ENCODE measurements at places on chromosomes 7 and 10. TPM values are rescaled to one million over a fixed set of nuclear protein-coding genes. Genes with fewer than 3 reads are reported as not detected.

The AGR3 gene
- not detected for total RNA-seq

The ZNF775 gene
- 2.7 TPM for total RNA-seq

The SPDYE8 gene
- not detected for total RNA-seq

The ABCB1 gene
- total RNA-seq = 0.67 TPM

The ARHGEF5 gene
- total RNA-seq = 141 TPM

The PCLO gene
- total RNA-seq = 1.4 TPM

The CPXM2 gene
- 7.0 TPM for total RNA-seq

The LRIT1 gene
- total RNA-seq = not detected

The OPALIN gene
- not detected for total RNA-seq

DNA sequence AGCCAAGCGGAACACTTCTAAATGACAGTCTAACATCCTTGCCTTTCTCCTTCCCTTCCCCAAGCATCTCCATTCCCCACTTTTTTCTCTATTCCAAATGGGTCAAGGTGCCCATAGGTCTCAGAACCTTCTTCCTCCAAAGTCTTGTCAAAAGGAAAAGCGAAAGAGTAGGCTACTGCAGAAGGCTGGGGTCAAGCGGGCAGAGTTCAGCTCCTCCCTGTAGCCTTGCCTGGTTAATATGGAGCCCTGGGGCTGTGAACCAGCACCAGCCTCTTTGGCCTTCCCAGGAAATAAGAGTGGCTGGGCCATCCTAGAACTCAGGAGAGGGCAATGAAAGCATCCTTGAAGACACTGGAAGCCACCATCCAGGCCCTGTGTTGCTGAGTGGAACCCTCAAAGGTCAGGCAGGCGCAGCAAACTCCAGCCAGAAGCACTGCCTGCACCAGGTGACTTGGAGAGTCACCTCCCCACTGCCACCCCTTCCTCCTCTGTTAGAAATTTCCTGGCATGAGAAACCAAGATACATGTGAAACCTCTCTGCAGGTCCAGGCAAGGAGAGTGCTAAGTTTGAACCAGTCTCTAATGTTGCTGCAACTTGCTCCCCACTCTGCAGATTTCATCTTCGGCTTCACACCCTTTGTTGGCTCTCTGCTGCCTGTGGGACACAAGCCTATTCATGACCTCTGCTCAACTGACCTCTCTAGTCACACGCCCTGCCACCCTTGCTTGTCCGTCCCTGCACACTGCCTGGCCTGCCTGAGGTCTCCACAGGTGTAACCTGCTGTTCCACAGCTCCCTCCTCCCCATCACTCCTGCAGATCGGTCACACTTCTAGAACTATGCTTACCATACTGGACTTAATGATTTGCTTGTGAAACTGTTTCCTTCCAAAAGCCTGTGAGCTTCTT lies 74.9 kb downstream of the SH3PXD2A start:
- peak; percentile 58 for DNase-seq

DNA sequence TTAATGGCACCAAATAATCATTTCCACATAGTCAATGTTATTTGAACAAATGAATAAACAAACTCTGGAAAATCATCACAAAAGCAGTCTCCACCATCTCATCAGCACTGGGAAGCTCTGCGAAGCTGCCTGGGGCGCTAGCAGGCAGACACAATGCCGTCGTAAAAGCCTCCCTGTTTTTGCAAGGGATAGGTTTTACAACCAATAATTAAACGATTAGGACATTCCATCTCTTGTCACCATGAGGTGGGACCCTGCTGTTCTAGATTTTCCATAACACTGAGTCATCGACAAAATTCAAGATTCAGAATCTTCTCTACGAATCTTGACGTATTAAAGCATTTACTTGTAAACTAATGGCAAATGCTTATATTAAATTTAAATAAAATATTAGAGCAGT lies 172.8 kb upstream of the AKR1E2 start:
- no peak for DNase-seq

GRCh38 chr10:87865241-87865881 lies 1.9 kb downstream of the PTEN start:
- no peak for DNase-seq

- DNase-seq = no peak
Observed at GRCh38 chr10:19316204-19316870, 267.7 kb downstream of the MALRD1 start.

DNA sequence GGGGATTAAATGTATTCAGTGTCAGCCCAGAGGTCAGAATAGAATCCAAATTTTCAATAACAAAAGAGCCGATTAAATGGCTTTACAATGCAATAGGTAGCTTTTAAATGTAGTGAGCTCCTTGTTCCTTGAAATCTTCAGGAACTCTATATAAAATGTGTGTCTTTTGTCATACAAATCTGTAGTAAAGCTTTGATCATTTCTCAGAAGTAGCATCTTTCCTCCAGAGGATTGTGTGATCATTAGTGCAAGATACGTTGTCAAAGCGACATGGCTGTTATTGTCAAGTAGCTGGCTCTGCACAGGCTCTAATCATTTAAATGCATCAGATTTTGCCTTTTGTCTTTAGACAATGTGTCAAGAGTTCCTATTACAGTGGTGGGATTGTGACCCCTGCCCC lies 116.1 kb upstream of the NAMPT start:
- DNase-seq = no peak

DNA sequence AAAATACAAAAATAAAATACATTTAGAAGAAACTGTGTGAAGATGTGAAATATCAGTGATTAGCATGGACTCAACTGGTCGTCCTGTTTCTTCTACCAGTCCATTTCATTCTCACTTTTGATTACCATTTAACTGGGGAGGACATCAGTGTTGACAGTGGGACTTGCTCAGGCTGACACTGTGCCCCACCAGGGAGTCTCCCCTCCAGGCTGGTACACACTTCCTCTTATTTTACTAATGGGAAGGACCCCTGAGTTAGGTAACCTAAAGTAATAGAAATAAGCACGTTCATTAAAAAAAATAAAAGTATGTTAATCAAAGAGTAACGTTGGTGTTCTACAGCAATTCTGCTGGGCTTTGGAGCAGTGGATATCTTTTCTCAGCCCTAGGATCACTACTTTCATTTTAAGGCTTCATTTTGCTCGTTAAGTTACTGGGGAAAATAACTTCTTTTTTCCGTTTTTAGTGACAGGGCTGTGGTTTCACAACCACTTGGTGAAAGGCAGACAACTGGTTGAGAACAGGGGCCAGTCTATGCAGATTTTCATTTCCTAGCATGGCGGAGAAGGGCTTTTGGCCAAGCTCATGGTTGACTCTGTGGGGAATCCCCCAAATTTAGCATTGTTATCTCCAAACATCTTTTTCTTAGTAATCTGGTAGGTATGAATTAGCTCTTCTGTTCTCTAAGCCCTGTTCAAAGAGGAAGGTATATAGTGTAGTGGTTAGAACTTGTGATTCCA lies 2.1 kb downstream of the SNX10 start:
- DNase-seq = no peak

GRCh38 chr7:1103009-1103788 lies 15.3 kb downstream of the GPER1 start:
- DNase-seq = no peak

DNA sequence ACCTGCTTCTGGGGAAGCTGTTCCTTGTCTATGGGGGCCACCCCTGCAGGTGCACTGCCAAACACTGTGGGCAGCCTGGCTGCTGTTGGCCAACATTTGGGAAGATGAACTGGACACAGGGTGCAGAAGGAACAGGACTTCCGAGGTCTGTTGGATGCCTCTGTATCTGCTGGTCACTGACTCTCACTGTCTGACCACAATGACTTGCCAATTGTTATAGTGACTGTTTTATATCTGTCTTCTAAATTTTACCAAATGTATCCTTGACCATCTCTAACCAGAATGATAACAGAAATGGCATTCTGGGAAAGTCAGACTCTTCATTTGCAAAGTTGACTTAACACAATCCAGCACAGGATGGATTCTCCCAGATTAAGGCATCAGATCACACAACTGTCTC lies 214.0 kb upstream of the PRSS58 start:
- peak; percentile 46 for DNase-seq

GRCh38 chr7:139618482-139619366 lies 95.2 kb downstream of the CLEC2L start:
- no peak for DNase-seq

DNA sequence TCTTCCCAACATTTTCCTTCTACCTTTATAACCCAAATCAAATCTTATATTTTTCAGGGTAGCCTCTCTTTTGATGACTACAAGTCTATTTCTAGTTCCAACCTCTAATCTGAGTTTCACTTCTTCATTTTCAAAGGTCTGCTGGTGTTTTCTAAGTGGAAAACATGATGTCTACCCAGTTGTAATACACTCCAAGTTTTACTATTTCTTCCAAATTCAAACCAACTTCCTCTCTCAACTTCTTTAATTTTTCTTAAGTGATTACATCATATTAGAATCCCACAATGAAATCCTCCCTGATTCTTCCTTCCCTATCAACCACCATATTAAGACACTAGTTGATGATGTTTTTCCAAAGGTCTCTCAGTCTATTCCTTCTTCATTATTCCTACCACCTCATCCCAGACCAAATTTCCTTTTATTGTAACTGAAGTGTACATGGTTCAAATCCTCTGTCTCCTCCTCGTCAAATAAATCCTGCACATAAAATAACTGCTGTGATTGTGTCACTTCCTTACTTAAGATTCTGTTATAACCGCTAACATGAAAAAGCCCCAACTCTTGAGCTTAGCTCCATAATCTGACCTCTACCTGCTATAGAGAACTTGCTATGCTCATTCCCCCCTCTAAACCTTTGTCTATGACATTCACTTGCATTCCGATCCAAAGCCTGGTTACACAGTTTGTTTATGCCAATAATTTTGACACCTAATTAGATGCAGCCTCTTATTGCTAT lies 12.7 kb downstream of the TAS2R38 start:
- no peak for DNase-seq

GRCh38 chr10:110794808-110795207 lies 76.9 kb upstream of the PDCD4 start:
- no peak for DNase-seq

- no peak for DNase-seq
Observed at GRCh38 chr7:42027521-42027920, 209.5 kb downstream of the GLI3 start.

DNA sequence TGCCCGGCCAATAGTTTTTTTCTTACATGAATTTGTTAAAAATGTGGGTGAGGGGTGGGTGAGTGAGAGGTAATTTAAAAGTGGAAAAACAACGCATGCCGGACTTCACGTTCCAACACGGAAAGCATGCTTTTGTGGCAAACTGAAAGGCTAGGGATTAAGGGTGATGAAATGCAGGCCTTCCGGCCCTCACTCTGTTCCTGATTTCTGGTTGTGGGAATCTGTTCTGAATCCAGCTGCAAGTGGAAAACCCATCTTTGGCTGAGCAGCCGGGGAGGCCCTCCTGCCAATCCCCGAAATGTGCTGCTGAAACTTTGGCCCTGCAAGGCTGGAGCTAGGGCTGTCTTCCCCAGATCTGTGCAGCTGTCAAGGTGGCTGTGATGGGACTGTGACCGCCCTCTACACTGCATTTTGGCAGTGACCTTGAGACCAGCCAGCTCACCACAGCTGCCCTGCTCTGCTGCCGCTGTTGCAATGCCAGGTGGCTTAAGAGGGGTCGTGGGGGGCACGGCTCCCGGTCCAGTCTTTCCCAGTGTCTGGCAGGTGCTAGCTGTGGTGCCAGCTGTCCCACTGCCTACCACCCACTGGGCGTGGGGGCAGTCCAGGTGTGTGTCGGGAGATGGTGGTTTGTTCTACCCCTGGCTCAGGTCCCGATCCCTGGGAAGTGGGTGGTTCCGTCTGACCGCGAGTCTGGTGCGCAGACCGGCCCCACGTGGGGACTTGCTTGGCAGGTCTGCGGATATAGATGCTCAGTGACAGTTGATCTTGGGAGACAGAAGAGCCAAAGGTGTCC lies 39.0 kb downstream of the TET1 start:
- DNase-seq = peak; percentile 87

- no peak for DNase-seq
Observed at GRCh38 chr7:30181736-30182522, 47.1 kb downstream of the MTURN start.

DNA sequence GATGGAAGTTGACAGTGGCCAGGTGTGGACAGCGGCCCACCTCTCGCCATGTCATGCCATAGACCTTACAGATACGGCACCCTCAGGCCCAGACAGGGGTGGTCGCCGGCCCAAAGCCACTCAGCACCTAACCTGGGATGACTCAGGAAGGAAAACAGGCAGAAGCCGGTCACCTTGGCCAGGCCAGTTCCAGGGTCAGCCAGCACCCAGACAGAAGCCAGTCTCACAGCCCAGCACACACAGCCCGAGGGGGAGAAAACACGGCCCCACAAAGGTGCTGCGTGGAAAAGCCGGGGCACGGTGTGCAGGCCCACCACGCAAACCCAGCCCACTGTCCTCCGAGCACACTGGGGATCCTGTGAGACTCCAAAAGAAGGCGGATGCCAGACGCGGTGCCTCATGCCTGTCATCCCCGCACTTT lies 95.2 kb upstream of the DNAAF5 start:
- DNase-seq = no peak

GRCh38 chr7:573933-574381 lies 54.3 kb upstream of the PDGFA start:
- DNase-seq = no peak

DNA sequence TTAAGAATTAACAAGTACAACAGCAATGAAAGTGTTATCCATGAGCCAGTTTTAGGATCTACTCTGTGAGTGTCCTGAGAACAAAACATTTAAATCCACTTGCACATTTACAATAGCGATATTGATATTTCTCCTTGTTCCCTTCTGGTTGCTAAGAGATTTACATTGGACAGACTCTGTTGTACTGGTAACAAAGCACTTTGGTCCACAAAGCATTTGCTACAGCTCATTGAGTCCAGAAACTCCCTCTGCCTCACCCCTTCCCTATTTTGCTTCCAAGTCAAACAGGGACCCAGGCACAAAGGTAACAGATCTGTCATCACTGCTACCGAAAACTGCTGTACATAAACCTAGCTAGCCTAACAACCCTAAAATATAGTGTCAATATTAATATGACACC lies 2.1 kb downstream of the ANK3 start:
- DNase-seq = no peak

DNA sequence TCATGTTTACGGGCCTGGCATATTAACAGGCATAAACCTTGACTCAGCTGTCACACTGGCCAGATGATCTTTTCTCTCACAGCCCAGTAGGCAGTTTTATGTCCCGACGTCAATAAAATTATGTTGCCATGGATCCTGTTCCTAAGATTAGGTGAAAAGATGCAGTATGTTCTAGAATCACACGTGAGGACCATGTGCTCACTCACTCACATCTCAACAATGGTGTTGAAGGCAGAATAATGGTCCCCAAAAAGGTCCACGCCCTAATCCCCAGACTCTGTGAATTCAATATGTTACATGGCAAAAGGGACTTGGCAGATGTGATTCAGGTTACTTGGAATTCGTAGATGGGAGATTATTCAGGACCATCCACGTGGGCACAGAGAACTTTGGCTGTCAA lies 3.5 kb downstream of the DOCK1 start:
- no peak for DNase-seq

DNA sequence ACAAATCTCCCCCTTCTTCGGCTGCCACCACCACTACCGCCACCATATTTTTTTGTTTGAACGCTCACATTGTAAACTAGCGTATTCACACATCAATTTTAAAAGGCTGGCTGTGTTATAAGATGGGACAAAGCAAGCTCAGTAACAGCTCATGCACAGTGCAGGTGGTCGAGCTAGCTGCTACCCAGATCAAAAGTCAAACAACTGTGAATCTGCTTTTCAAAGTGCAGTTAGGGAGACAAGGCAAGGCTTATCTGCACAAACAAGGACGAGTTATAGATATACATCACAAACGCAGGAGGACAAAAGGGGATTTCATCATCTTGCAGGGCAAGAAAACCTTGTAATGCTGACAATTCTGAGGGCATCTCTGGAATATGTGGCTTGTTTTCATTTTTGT lies 231.6 kb downstream of the VTI1A start:
- DNase-seq = no peak

- no peak for DNase-seq
Observed at GRCh38 chr7:143041346-143041745, 10.8 kb upstream of the OR6V1 start.

Measured in lower leg skin (tissue), 4 donors.